Activated CD8-positive, alpha-beta memory T cell treated with anti-CD3 and anti-CD28 coated beads for 24 hours (primary cell): ENCODE measurements at places on chromosomes 2 and 18.

GRCh38 chr2:30714811-30715709, 92.2 kb downstream of the CAPN13 start:
- DNase-seq = peak; percentile 52

- DNase-seq = no peak
These were observed 128.7 kb downstream of the VAPA start for GRCh38 chr18:10042492-10042891.

DNA sequence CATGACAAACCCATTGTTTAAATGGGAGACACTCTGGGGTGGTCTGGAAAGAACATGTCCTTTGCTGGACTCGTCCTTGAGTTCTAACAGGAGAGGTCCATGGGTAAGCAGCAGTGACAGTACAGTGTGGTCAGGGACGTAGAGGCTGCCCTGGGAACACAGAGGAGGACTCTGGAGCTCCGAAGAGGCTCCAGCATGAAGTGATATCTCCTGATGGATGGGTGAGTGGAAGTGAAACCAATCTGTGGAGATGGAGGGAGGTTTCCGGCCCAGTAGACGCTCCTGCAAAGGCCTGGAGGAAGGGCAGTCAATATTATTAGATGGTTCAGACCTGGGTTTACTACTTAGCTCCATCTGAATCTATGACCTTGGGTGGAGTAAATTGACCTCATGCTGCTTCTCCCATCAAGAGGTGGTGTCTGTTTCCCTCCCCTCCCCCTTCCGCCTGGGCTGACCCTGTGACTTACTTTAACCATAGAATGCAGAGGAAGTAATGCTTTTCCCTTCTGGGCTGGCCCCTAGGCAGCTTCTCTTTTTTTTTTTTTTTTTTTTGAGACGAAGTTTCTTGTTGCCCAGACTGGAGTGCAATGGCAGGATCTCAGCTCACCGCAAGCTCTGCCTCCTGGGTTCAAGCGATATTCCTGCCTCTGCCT, 2.3 kb upstream of the TFCP2L1 start:
- DNase-seq = no peak

DNA sequence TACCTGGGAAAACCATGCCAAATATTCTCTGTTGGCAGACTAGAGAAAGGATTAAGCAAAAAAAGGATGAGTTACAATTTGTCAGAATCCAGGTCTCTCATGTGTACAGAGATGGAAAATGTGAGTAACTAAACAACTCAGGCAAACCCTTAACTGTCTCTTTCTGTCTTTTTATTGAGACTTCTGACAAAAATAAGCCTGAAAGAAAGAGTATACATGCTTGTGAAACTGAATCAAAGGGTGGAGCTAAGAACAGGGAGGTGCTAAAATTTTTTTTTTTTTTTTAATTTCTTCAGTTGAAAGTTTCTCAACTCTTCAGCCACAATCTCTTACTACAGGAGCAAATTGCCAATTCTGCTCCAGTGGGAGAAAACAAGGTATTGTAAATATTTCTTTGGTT, at the start of gene SERPINB10:
Gene SERPINB10, plus strand, starts transcription at position 295 of the 400 bp plus-strand sequence. CDS start 7,553 bp downstream, outside the sequence.
- no peak for DNase-seq

GRCh38 chr2:203654826-203655225, 51.6 kb upstream of the CD28 start:
- no peak for DNase-seq

GRCh38 chr2:178397002-178397605, 53.9 kb downstream of the PRKRA start:
- no peak for DNase-seq

GRCh38 chr2:234544659-234545611, 48.1 kb upstream of the ARL4C start:
- peak; percentile 89 for DNase-seq

DNA sequence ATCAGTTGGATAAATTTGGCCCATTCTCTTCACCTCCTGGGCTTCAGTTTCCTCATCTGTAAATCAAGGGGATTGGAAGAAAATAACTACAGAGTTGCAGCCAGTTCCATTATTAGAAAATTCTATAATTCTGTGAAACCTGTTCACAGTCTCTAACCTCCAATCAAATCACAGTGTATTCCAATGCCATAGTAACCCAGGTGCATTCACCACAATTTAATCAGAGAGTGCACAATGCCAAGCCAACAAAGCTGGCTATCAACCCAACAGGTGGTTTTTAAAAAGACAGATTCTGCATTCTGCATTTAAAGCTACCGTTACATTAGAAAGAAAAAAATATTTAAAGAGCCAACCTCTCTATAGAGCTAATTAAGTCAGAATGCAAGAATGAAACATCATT, 308.6 kb downstream of the RNF144A start:
- no peak for DNase-seq

- DNase-seq = no peak
These were observed 25.4 kb downstream of the WDR75 start for GRCh38 chr2:189466656-189467055.

GRCh38 chr2:71926089-71926447, 221.6 kb downstream of the CYP26B1 start:
- DNase-seq = peak; percentile 40

GRCh38 chr2:160868891-160869290, 291.3 kb upstream of the TANK start:
- DNase-seq = no peak

DNA sequence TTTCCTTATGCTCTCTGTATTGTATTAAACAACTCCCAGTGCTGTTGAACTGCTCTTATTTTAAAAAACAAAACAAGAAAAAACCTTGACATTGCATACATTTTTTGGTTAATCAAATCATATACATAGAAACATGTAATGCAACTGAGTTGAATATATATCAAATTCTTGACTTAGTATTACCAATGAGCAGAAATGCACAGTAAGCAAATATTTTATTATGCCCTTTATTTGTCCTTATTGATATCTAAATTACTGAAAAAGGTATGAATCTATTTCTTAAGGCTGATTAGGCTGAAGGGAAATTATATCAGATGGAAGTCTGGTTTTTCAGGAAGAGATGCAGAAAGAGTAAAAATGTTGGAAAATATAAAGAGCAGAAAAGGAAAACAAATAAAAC, 6.9 kb upstream of the KDM3A start:
- DNase-seq = no peak

DNA sequence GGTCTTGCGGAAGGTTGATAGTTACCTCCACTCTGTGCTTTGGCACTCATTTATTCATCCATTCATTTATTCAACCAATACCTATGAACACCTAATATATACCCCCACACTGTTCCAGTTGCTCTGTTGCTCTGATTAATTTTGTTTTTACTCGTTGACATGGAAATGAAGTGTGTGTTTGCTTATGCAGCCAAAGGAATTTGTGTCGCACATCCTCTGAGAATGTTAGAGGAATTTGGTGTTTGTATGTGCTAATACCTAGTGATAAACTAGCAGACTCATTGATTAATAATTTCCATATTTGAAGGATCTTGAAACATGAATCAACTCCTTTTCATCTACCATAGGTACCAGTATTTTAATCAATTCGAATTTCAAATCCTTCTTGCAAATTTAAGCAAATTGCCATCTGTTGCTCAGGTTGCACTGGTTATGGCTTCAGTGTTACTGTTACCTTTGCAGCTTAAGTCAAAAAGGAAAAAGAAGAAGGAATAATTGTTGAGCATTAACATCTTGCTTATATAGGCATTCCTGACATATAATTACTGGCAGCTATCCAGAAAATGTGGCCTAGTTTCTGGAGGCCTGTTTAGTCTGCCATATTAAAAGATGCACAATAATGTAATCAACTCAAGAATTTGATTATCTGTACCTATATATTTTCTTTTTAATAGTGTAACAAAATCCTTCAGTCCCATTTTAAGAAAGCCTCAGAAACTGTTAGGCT, 25.7 kb upstream of the CRIM1 start:
- no peak for DNase-seq

- DNase-seq = no peak
These were observed 272.4 kb upstream of the DPP10 start for GRCh38 chr2:114170070-114170469.
